ENCODE measurements at places on chromosomes 5 and 9.

- no peak for DNase-seq
Measured at GRCh38 chr5:14266686-14267085, 123.5 kb downstream of the TRIO start.

GRCh38 chr5:40452874-40453624 is 226.7 kb upstream of the PTGER4 start:
- DNase-seq = no peak

DNA sequence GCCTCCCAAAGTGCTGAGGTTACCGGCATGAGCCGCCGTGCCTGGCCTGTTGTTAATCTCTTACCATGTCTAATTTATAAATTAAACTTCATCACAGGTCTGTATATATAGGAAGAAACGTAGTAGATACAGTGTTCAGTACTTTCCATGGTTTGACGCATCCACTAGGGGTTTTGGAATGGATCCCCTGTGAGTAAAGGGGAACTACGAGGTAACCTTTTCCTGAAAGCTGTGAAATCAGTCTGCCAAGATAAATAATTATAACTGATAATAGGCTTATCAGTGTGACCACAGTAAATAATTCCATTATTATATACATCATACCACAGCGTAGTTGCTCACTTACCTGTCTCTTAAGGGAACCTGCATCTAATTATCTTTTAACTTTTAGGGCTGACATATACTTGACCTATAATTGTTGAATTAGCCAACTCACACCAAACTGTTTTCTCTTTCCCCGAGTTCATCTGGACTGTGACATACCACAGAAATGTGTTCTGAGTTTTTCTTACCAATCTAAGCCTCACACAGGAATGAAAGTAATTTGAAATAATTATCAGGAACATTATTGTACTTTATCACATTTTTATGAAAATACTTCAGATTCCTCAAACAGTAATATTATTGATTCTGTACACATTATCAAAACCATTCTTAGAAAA is 42.9 kb downstream of the DAPK1 start:
- no peak for DNase-seq

DNA sequence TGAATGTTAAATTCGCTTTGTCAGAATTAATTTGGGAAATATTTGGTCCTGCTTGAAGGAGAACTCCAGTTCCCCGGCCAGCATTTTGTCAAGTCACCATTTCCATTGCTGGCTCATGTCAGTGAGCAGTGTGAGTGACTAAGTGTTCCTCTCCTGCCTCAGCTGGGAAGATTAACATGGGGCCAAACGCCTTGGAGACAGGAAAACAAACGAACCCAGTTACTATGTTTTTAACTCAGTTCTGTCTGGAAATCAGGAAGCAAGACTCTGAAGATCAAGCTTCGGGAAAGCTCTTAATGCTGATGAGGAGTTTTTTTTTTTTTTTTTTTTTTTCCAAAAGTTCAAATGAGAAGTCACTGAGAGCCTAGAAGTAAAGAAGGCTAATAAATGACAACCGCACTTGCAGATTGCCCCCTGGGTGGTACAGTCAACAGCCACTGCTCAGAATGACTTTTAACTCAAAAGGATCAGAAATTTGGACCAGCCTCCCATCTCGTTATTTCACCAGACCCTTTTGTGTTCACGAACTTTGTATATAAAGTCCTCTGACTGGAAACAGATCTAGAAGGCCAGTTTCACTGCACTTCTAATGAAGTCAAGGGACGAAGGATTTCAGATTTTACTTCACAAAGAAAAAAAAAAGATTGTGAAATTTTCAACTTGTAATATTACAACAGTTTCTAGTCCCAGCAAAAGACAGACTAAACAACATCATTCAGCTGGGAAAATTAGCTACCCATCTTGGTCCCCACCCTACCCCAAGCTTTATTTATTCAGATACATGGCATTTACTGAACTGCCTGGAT is 121.3 kb downstream of the LHFPL2 start:
- peak; percentile 26 for DNase-seq

DNA sequence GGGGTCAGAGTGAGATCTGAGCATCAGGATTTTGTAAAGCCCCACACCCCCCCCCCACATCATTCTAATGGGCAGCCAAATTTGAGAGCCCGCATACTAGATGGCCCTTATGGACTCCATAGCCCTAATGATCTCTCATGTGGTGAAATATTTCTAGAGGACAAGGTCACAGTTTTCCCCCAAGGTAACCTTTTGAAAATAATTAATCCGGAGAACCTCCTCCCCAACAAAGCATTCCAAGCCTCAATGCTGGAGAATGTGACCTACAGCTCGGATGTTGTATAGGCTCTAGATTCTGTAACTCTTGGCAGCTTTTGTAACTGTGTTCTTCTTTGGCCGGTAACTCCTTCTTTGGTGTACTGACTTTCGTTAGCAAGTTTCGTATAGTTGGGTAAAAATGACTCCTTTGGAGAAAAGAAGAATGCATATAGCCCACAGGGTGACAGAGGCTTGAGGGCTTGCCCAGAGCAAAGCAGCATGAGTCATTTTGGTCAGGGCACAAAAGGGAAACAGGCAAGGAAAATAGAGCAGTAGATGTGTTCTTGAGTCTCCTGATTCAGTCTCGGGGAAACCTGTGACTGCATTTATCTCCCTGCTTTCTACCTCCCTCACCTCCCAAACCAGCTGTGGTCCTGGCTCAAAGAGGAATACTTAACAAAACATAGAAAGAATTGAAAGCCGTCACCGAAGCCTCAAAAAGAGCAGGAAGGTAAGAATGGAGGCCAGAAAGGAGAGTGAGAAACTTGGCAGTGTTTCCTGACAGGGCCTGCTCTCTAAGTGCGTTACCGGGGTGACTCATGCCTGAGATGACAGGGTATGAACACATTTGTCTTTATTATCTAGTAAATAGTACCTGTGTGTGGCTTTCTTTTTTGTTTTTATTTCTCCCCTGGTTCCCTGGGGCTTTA is 6.6 kb upstream of the XPA start:
- DNase-seq = peak; percentile 30

DNA sequence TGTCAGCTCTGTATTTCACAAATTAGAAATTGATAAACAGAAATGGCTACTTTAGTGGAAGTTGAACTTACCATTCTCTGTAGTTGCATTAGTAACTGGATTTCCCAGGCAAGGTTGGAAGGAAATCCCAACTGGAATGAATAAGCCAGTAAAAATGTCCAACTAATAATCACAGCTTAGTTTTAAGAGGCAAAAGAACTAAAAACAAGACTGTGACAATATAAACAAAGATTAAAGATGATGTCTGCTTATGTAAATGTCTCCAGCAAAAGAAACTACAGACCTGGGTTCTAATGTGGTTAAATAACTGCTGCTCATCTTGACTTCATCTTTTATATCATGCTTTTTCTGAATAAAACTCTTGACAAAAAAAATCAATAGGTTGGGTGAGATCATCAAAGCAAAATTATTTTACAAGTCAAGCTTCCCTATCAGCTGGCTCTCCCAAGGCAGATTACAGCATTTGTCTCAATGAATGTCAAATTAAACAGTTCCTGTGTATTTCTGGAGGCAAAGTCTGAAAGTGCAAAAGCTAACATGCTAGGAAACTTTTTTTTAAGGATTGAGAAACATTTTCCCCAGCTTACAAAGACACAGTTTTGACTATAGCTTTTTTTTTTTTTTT is 62.3 kb upstream of the HMHB1 start:
- DNase-seq = no peak

DNA sequence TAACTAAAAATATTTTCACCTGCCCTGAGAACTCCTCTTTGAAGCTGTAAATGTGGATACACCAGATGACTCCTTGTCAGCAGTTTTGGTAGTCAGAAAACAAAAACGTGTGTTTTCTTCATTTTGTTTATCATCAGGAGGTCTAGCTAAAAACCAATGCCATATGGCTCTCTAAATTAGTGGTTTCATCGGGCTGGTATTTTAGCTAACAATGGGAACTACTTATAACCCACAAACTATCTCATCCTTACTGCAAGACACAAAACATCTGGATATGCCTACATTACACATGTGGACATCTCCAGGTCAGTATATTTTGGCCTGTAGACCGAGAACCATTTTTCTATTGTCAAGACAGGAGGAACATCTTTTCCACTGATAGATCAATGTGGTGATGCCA is 56.2 kb downstream of the GAS1 start:
- no peak for DNase-seq

DNA sequence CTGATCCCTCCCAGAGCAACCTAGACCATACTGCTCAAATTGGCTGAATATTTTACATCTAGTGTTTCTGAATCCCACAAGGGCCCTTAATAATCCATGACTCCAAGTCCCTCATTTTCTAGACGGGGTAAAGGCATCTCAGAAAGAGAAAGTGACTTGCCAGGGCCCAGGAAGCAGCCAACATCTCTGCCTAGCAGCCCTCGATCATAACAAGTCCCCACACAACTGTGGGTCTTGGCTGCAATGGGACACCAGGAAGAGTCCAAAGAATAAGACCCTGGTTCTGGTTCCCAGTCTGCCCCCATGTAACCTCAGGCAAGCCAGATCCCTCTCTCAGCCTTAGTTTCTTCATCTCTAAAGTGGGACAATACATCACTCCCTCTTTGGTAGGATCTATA is 6.3 kb downstream of the ANXA6 start:
- DNase-seq = no peak

GRCh38 chr5:151595411-151595826 is 4.3 kb upstream of the FAT2 start:
- no peak for DNase-seq

DNA sequence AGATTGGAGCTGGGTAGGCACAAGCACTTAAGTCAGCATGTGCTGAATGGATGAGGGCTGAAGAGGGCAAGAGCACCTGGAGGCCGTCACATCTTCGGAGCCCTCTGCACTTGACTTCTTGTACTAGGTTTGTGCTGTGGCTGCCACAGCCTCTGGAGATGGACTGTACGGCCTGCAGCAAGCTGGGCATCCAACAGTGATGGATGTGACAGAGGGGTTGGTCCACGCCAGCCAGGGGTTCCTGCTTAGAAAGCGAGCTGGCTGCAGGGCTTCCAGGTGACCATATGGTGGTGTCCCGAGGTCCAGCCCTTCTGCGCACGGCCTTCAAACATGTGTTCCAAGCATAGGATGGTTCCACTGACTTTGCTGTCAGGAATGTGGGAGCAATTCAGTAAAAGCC is 65.1 kb upstream of the PHYKPL start:
- DNase-seq = no peak

GRCh38 chr9:78214492-78214891 is 21.4 kb upstream of the CEP78 start:
- no peak for DNase-seq

- no peak for DNase-seq
Measured at GRCh38 chr9:130336885-130337284, 71.3 kb downstream of the HMCN2 start.
